Kidney (tissue), 22 donors: ENCODE measurements at places on chromosomes 6 and 20.

DNA sequence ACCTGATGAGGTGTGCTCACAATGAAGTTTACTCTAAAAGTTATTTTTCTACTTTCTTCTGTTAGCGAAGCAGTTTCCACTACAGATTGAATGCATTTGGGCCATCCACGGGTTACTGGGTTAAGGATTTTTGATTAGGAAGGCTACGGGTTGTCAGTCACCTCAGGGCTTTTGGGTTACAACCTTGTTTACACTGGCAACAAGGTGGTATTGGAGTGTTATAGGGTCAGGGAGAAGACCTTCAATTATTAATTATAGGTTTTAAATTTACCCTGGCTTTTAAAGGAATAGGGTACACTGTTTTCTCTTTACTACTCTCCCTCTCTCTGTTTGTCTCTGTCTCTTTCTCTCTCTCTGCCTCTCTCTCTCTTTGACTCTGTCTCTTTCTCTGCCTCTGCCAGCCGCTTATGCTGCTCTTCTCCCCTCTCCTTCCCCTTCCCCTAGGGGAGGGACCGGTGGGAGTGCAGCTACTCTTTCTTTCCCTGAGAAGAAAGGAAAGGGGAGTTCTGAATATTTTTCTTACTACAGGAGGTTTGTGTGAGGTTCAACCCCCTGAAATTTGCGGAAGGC is 40.2 kb upstream of the AGPAT4 start:
- DNase-seq = no peak

DNA sequence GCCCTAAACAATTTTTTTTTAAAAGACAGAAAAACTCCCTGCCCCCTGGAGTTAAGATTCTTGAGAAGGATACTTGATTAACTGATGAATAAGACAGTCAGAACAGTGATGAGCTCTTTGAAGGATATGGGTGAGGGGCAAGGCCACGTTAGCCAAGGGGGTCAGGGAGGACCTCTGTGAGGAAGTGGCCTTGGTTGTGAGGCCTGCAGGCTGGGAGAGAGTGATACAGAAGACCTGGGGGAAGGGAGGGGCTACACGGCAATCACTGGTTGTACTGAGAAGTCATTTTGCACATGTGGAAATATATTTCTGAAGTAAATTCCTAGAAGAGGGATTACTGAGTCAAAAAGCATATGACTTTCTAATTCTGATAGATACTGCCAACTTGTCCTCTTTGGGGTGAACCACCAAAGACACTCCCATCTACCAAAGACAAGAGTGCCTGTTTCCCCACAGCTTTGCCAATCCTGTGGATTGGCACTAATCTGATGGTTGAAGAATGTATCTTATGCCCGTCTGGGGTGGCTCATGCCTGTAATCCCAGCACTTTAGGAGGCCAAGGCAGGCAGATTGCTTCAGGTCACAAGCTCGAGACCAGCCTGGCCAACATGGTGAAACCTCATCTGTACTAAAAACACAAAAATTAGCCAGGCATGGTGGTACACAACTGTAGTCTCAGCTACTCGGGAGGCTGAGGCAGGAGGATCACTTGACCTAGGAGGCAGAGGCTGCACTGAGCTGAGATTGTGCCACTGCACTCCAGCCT is 22.3 kb upstream of the BCAS4 start:
- DNase-seq = no peak

DNA sequence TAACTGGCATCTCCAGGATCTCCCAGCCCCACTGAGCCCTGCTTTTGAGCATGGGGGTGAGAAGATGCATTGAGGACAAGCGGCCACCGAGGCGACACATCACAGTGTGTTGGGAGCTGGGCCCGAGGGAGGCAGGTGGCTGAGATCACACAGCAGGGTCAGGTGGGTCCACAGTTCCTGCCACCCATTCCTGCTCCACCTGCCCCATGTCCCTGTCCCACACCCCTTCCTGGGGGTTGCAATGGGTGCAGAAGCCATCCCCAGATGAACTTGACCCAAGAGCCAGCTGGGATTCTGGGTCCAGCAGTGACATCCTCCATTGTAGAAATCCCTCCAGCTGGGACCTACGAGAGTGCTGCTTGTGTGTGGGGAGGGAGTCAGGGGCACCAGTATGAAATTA is 1.0 kb downstream of the TGM2 start:
- no peak for DNase-seq

DNA sequence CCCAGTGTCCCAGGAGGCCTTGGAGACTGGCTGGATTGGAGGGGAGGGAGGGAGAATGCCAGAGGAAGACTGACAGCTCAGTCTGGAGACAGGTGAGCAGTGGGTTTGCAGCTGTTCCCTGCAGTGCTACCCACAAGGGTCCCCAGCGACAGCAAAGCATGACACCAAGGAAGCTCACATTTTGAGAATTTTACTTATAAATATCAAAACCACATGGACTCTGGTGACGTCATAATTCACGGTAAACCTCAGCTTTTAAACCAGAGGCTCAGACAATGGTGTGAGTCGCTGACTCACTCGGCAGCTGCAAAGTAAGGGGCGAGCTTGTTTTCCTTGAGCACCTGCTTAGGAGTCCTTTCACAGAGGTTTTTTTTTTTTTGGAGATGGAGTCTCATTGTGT is 65.2 kb downstream of the THBS2 start:
- no peak for DNase-seq

DNA sequence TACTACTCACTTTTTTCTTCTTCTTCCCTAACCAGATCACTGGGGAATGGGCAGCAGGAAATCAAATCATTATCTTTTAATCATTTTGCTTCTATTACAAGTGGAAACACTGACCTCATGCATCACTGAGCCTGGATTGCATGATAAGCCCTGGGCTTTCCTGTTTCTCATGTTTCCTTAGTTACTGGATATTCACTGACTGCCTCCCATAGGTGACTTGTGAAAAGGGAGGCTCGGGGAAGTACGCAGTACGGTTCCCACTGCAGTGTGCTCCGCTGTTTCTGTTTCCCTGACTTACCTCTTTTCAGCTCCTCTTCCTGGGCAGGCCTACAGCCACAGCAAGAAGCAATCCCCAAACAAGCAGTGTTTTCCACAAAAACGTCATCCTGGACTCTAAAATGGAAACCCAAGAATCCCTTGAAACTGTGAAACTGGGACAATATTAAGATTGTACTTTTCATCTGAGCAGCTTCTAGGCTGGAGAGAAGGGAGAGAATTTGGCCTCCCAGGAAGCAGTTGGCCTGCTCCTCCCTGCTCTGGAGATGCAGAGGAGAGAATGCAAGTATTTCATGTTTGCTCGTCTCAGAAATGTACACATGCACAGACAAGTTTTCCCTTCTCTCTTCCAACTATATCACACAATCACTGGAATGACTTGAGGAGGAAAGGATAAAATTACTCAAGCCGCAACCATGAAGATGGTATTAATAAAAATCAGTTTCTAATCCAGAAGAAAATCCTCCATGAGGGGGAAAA is 13.1 kb downstream of the BTNL2 start:
- peak; percentile 80 for DNase-seq

DNA sequence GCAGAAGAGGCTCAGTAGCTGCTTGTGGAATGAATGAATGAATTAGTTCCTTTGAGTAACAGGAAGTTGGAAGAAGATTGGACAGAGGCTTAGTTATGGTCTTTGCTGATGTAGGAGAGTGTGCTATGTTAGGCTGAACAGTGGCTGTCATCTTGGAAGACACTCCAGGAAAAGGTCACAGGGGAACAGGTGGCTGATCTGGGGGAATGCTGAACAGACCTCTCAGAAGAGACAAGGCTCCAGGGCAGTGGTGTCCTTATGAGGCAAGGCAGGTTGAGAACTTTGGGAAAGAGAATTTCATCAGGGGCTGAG is 62.3 kb downstream of the UTRN start:
- no peak for DNase-seq

GRCh38 chr20:8388707-8389106 is 256.6 kb downstream of the PLCB1 start:
- DNase-seq = no peak

GRCh38 chr20:47984437-47984836 is 199.2 kb upstream of the SULF2 start:
- DNase-seq = no peak

DNA sequence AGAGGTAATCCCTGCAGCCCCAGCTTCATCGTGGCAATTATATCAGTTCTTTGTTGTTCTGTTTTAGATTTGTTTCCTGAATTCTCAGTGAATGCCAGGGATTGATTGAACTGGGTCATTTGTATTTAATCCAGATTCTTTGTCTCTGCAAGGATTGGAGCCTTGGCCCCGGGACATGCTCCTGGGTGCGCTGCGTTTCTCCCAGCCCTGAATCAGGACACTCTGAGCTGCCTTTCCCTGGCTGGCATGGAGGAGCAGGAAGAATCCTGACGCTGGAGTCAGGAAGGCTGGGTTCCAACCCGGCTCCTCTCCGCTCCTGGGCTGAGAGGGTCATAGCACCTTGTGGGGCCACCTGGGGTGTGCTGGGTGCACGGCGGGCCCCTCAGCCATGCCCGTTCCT is 545.6 kb downstream of the QKI start:
- no peak for DNase-seq

DNA sequence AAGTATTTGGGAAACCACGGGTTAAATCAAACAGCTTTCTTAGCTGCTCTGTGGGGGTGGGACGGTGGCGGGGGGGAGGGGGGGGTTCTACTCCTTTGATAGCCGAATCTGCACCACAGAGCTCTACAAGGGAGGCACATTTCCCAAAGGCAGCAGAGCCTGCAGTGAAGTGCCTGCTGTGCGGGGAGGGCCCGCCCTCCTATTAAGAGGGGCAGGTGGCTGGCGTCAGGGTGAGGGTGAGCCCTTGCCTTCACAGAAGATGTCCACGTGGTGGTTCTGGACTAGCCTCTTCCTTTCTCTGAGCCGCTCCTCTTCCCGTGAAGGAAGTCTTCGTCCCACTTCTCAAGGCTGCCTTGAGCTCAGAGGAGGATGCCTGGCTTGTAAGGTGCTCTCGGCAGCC is 174.9 kb upstream of the THBS2 start:
- peak; percentile 69 for DNase-seq

- DNase-seq = no peak
These were observed 9.8 kb downstream of the NKX2-4 start for GRCh38 chr20:21387528-21387927.

GRCh38 chr6:115666997-115667396 is 393.7 kb downstream of the FRK start:
- no peak for DNase-seq

GRCh38 chr6:90217506-90218127 is 79.0 kb downstream of the BACH2 start:
- DNase-seq = no peak

- DNase-seq = no peak
These were observed 28.7 kb upstream of the PHACTR3 start for GRCh38 chr20:59575653-59576052.

- no peak for DNase-seq
These were observed 459.8 kb upstream of the RUNX2 start for GRCh38 chr6:44868335-44868668.

DNA sequence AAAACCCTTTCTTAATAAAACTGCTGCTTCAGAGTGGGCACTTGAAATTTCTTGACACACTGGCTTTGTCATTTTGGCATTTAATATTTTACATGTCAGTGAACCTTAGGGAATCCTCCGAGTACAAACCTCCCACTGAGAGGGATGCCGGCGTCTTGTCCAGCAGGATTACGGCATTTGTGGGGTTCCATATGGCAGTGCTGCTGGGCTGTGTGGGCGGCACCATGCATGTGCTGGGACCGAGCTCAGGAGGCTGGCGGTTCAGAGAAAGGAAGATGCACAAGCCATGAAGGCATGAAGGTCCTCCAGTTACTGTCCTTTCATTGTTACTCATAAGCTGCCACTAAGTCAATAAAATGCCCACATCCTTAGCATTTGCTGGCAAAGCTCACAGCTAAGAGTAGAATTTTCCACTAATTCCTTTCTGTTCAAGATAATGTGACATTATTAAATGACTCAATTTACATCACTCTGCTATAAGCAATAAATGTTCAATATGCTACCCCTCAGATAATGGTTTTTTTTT is 61.4 kb downstream of the LY86 start:
- no peak for DNase-seq

DNA sequence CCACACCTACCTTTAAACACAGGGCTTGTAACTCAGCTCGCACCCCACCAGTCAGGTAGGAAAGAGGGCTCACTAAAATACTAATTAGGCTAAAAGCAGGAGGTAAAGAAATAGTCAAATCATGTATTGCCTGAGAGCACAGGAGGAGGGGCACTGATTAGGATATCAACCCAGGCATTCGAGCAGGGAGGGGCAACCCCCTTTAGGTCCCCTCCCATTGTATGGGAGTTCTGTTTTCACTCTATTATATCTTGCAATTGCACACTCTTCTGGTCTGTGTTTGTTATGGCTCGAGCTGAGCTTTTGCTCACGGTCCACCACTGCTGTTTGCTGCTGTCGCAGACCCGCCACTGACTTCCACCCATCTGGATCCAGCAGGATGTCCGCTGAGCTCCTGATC is 657.2 kb downstream of the PRIM2 start:
- no peak for DNase-seq

DNA sequence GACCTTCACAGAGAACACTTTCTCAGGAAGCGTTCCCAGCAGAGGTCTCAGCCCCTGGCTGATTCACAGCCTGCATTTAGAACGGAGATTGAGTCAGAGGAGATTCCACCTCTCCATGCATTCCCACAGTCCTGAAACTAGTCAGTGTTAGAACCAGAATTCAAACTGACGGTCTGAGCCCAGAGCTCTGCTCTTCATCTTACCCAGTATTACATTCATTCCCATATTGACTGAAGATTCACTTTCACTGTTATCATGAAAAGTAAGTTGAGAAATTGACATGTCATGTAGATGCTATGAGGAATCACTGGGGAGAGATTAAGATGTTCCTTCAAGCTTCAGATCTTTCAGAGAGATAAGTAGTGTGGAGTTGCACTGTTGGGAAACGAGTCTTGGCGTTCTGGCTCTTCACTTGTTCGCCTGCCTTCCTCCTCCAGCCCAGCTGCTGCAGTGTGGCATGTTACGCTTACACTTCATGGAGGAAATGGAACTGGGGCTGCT is 28.3 kb downstream of the MAS1 start:
- no peak for DNase-seq

DNA sequence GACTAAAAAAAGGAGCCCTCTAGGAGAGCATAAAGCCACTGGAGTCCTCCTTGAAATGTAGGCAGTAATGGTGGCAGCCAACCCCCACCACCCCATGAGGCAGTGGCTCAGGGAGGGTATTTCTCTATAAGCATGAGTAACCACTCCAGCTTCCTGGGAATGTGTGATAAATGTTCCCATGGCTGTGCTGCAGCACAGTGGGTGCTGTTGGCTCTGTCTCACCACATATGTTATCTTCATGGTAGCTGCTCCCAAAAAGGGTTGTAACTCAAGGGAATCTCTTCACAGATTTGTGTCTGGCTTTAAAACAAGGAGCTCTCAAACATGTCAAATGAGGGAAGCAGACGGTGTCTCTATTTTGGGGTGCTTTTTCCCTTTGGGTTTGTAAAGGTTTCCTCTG is 7.5 kb upstream of the PHACTR1 start:
- DNase-seq = no peak

GRCh38 chr6:112252571-112253497 is 1.5 kb downstream of the LAMA4 start:
- DNase-seq = no peak

DNA sequence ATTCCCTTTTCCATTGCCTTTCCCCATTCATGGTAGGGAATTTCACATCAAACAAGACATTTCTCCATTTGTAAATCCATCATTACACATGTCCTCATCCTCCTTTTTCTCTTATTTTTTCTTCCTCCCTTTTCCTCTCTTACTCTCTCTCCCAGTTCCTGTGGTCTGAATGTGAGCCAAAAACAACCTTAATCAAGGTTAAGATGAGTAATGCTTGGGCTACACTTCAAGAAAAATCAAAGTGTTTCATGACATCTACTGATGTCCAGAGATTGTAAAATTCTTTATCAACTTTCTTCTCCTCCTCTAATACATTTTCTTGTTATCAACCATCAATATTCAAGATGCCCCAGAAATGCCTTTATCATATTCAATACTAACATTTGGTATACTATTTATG is 208.0 kb upstream of the PRND start:
- DNase-seq = no peak
